ENCODE measurements at places on chromosomes 4 and X. TPM values are rescaled to one million over a fixed set of nuclear protein-coding genes. Genes with fewer than 3 reads are reported as not detected.
A peak's percentile ranks its signal among the peaks of the same experiment; 100 is the strongest.

DNA sequence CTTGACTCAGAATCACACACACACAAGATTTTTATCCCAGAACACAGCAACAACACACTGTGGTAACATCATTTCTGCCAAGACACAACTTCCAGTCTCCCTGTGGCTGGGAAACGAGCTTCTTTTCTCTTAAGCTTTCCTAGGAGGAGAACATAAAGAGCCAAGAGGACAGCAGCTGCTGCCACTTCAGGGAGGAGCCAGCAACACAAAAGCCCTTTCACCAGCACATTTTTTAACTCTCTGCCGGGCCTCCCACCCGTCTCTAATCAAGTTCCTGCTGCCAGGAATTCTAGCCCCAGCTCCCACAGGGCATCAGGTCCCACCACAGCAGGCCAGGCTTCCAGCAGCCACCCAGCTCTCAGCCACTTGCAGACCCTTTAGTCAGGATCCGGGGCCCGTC is 22.4 kb downstream of the FAT1 start:
- no peak for DNase-seq

GRCh38 chr4:13985837-13986236 is 358.3 kb upstream of the BOD1L1 start:
- no peak for DNase-seq

DNA sequence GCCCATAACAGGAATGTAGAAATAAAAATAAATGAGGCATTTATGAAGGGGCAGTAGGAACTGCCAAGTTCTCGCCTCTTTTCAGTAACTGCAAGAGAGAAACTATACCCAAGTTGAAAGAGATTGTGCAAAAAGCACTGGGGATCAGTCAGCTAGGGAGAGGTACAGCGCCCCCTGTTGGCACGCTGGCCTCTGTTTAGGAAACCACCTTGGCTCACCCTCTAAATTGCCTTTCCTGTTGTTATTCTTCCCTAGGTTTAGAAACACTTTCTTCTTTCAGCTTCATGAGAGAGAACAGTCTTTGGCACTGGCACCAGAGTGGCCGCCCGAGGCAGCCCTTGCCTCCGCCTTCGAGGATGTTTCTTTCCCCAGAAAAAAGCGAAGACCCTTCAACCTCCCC is 348.5 kb downstream of the MID1IP1 start:
- peak; percentile 77 for DNase-seq

GRCh38 chr4:175789647-175790046 is 22.4 kb downstream of the GPM6A start:
- no peak for DNase-seq

- DNase-seq, result no peak
These were observed 87.6 kb upstream of the IL15 start for GRCh38 chr4:141548791-141549190.

DNA sequence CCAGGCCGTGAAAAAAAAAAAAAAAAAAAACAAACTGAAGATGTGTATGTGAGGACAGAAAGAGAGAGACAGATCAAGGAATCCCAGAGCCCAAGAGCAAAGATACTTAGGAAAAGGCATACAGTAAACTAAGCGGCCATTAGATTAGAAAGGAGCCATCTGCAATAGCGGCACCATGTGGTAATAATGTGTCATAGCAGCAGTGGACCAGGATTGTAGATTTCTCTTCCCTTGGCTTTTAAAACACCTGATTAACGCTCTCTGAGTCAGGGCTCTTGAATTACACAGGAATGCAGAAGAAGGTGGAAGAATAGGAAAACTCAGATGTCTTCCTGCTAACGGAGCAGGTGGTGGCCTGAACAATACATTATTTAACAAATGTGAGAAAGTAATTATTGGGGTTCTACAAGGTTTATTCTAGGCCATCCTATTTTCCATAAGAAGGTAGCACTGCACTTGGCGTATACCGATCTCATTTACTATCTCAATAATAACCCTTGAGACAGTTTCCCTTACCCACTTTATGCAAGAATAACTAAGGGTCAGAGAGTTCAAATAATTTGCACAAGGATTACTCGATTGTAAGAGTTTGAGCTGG is 182.7 kb downstream of the KCNIP4 start:
- DNase-seq, result peak; percentile 74

- DNase-seq, result peak; percentile 29
These were observed 18.1 kb upstream of the HSFX3 start for GRCh38 chrX:149567621-149568417.

- DNase-seq, result no peak
These were observed 92.9 kb upstream of the PAK3 start for GRCh38 chrX:111003118-111003517.

GRCh38 chrX:18353931-18354368 is 538 bp downstream of the SCML2 start:
- no peak for DNase-seq

GRCh38 chr4:133385161-133385954 is 236.3 kb downstream of the PCDH10 start:
- DNase-seq, result no peak

GRCh38 chr4:101190751-101191150 is 156.6 kb downstream of the PPP3CA start:
- no peak for DNase-seq

GRCh38 chrX:101676571-101676970 is 16.9 kb upstream of the ARMCX2 start:
- no peak for DNase-seq

DNA sequence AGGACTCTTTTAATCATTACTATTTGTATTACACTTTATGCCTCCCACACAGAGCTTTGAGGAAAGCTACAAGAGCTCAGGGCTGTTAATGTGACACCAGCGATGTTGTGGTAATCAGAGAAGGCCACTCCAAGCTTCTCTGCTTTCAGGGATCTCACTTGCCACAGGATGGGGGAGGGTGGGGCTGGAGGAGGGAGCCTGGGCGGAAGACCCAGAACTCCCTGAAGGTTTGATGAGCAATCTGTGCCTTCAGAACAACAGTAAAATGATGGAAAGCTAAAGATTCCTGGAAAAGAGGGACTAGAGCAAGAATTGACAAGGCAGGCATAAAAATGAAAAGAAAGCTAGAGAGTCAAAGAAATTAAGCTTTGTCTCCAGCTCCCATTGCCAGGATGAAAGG is 75.6 kb downstream of the MAML3 start:
- no peak for DNase-seq

GRCh38 chrX:130974323-130974722 is 71.3 kb upstream of the ENOX2 start:
- DNase-seq, result no peak

DNA sequence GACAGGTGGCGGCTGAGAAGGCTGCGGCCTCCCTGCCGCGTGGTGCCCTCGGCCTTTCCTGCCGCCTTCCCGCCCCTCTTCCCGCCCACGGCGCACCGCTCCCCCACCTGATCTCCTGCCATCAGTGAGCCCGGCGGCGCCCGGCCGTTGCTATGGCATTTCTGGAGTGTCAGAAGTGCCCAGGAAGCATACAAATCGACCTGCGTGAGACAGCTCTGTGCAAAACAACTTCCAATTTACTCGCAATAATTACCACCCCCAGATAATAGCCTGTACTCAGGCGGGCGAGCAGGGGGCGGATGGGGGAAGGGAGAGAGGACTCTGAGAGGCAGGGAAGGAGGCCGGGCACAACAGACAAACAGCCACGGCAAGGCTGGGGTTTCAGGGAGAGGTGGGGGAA is 16.6 kb upstream of the ERCC6L start:
- DNase-seq, result no peak

GRCh38 chr4:19924761-19925160 is 326.9 kb upstream of the SLIT2 start:
- DNase-seq, result no peak

- no peak for DNase-seq
These were observed 82.3 kb downstream of the MAGEE1 start for GRCh38 chrX:76509775-76510174.

- DNase-seq, result no peak
These were observed 46.0 kb downstream of the PCGF3 start for GRCh38 chr4:751676-752075.

DNA sequence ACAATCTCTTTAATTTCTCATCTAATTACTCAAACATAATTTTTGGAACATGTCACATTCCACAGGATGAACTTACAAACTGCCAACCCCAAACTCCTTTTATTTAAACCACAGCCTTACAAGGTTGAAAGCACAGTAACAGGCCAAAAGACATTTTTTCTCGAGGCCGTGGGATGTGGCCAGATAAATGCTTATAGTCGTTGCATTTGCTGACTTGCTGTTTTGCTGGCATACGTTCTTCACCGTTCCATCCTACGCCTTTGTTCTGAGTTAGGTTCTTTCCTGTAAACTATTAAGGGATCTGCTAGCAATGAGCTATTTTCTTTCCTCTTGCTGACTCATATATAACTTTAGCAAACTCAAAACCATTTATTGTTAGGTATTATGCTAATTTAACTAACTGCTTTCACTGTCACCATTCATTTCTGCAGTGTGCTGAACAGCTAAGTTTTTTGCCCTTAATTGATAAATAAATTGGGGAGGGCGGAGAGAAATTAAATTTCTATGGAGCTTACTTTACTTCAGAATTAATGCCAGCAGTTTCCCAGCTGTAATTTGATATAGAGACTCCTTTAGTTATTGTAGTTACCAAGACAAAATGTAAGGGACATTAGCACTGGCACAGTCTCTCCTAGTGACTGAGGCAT is 135.1 kb upstream of the PACRGL start:
- no peak for DNase-seq

- no peak for DNase-seq
These were observed 101.8 kb downstream of the HMX1 start for GRCh38 chr4:8769645-8770517.

DNA sequence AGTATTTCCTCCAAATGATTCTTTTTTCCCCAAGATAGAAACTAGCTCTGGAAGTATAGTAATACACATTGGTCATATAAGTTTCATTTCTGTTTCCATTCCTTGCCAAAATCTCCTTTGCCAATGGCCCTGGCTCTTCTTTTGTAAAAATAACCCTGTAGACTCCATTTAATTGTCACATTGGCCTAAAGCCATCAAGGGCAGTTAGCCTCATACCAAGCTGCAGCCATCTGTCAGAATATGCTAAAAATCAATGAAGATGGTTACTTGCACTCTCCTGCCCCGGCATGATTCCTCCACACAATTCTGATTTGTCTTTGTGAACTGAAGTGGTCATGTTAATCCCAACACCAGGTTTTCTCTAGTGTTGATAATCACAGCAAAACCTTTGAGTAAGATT is 380.5 kb downstream of the SH2D1A start:
- no peak for DNase-seq

GRCh38 chrX:129600981-129601424 is 53.8 kb downstream of the APLN start:
- DNase-seq, result peak; percentile 73

- no peak for DNase-seq
These were observed 7.2 kb downstream of the PRKG2 start for GRCh38 chr4:81207828-81208227.

DNA sequence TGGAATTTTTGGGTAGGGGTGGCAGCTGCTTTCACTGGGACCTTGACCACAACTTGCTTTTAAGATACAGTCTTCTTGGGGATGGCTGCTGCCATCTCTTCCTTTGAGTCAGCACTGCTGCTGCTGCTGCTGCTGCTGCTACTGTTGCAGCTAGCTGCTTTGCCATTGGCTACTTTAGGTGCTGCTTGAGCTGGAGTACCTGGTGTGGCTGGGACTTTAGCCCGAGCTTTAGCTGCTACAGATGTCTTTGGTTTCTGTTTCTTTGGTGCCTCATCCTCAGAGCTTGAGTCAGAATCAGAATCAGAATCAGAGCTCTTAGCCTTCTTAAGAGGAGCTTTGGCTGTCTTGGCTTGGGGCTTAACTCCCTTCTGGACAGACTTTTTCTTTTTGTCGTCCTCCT is 52.2 kb downstream of the FAM9B start:
- DNase-seq, result no peak

DNA sequence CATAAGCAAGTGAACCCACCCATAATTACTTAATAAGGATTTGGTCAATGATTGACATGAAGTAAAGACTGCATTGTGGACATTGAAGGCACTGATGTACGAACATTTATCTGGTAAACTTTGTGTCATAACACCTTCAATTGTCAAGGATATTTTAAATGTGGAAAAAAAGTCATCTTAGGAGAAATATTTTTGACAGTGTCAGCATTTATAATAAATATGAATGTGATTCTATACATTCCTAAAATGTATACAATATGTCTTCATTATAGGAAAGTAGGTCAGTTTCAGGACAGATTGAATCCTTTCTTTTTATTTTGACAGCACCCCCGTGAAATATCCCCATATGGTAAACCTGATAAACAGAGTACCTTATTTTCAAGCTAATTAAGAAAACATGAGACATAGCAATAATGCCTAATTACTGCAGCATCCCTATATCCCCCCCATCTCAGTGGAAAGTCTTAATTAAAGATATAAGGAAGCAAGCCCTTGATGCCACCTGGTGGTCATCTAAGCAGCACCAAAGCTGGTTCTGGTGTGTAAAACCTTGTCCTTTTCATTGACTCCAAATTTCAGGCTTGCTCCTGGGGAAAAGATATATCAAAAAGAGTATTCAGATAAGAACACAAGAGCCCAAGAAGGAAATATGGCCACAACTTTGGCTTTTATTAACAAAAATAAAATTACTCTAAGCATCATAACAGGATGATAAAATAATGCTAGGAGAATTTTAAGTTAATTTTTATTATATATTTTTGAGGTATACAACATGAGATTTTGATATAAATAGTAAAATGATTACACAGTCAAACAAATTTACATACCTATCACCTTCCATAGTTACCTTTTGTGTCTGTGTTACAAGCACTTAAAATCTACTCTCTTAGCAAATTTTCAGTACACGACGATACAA is 379.7 kb downstream of the TLL1 start:
- DNase-seq, result peak; percentile 71

USP17L10 gene
- total RNA-seq, result not detected

DMRTC1 gene
- total RNA-seq, result not detected

ERCC6L gene
- 3.0 TPM for total RNA-seq

CSAG1 gene
- total RNA-seq, result not detected

AFP gene
- total RNA-seq, result not detected

CD38 gene
- total RNA-seq, result 3.6 TPM

RNF128 gene
- total RNA-seq, result not detected

PALLD gene
- total RNA-seq, result 0.71 TPM

GPR50 gene
- not detected for total RNA-seq

KIAA1210 gene
- 0.87 TPM for total RNA-seq

CT45A10 gene
- total RNA-seq, result not detected

FGFBP1 gene
- not detected for total RNA-seq

GATA1 gene
- not detected for total RNA-seq

MFAP3L gene
- total RNA-seq, result not detected

XAGE1A gene
- not detected for total RNA-seq
